ENCODE measurements at places on chromosomes 16 and 17.

DNA sequence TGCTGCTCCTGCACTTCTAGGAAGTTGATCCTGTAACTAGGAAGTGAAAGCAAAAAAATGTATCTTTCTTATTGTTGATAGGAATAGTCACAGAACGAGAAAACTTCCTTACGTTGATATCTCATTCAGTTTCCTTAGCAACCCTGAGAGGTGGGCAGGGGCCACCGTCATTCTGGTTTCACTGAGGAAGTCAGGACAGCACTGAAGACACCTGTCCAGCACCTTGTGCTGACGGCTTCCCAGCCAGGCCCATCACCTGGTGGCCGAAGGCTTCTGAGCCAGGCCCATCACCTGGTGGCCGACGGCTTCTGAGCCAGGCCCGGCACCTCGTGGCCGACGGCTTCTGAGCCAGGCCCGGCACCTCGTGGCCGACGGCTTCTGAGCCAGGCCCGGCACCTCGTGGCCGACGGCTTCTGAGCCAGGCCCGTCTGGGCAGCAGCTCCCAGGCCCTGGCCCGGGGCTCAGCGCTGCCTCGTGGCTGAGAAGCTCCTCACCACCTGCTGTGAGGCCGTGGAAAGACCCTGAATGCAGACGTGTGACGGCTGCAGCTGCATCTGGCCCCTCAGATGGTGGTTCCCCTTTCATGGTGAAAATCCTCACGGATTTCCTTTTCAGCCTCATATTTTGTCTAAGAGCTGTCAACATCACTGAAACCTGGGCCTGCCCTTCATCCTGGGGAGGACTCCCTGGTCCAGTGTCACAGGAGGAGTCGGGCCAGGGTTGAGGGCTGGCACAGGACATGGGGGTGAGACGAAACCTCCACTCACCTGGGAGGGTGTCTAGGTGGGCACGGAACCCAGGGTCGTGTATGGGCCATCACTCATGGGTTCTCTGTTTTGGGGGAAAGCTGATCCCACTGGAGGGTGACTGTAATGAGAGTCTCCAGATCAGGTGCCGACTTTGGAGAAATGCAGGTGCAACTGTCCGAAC, 33.0 kb upstream of the ZNF750 start:
- H3K27ac ChIP-seq, result peak overlapping the region; percentile 64
- H3K4me3 ChIP-seq, result no peak overlapping the region
- peaks cover 9% of the 10 kb centered on the region for H3K4me1 ChIP-seq

DNA sequence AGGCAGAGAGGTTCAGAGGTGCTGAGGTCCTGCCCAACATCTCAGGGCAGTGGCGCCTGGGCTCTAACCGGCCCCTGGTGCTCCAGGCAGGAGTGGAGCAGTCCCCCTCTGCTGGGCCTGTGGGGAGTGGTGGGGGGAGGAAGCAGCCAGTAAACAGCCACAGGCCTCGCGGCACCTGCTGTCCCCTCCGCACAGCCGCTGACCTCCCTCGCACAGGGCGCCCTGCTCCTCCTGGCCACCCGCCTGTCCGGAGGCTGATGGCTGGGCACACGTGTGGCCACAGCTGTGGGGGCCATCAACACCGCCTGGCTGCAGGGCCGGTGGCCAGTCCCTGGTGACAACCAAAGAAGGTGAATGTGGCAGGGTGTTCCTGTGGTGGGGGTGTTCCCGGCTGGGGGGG, 36.8 kb upstream of the PABPN1L start:
- H3K4me3 ChIP-seq, result no peak overlapping the region
- H3K27me3 ChIP-seq, result no peaks in the 10 kb centered on the region
- no peaks in the 10 kb centered on the region for H3K36me3 ChIP-seq
- H3K4me1 ChIP-seq, result peaks cover 41% of the 10 kb centered on the region

- no peaks in the 10 kb centered on the region for H3K36me3 ChIP-seq
- no peak overlapping the region for H3K27ac ChIP-seq
- H3K4me3 ChIP-seq, result no peak overlapping the region
Measured at GRCh38 chr16:50299508-50300105, 33.3 kb downstream of the ADCY7 start.

- H3K4me3 ChIP-seq, result no peak overlapping the region
- H3K36me3 ChIP-seq, result no peaks in the 10 kb centered on the region
- H3K27ac ChIP-seq, result no peak overlapping the region
- DNase-seq, result no peak
Measured at GRCh38 chr16:3861808-3862451, 18.6 kb downstream of the CREBBP start.

- no peaks in the 10 kb centered on the region for H3K4me1 ChIP-seq
- H3K4me3 ChIP-seq, result no peak overlapping the region
- no peak for DNase-seq
- no peak overlapping the region for H3K27ac ChIP-seq
Measured at GRCh38 chr16:13816701-13817100, 103.3 kb upstream of the ERCC4 start.

- no peaks in the 10 kb centered on the region for H3K27me3 ChIP-seq
- DNase-seq, result no peak
- H3K27ac ChIP-seq, result peak overlapping the region; percentile 19
- H3K4me3 ChIP-seq, result peak overlapping the region; percentile 54
Measured at GRCh38 chr17:21275047-21275578, 9.4 kb upstream of the MAP2K3 start.

GRCh38 chr17:55421179-55421934, at the start of gene MMD:
Gene MMD (minus strand): TSS chr17:55421835. CDS start chr17:55421695, 140 bp downstream.
- H3K27ac ChIP-seq, result peak within 1 kb of the TSS; percentile 89
- H3K36me3 ChIP-seq, result no peaks in the 10 kb centered on the region
- no peak for DNase-seq
- H3K4me3 ChIP-seq, result peak within 1 kb of the TSS; percentile 76

- no peaks in the 10 kb centered on the region for H3K36me3 ChIP-seq
- H3K4me3 ChIP-seq, result no peak overlapping the region
- peaks cover 18% of the 10 kb centered on the region for H3K4me1 ChIP-seq
- no peak overlapping the region for H3K27ac ChIP-seq
- no peaks in the 10 kb centered on the region for H3K27me3 ChIP-seq
Measured at GRCh38 chr17:28366605-28367004, 1.6 kb upstream of the SEBOX start.

DNA sequence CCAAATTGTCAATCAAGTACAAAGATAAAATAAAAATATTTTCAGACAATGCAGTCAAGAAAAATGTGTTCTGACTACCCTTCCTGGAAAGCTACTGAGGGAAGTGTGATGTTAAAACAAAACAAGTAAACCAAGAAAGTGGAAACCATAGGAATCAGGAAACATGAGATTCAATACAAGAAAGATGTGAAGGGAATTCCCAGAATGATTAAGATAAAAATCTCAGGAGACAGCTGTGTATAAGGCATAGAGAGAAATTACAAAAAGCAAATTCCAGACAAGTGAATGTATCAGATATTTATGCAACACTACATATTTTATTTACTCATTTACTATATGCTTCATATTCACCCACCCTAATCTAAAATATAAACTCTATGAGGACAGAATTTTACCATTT, 32.2 kb downstream of the TRIM37 start:
- H3K36me3 ChIP-seq, result no peaks in the 10 kb centered on the region
- no peak overlapping the region for H3K4me3 ChIP-seq
- H3K4me1 ChIP-seq, result no peaks in the 10 kb centered on the region

DNA sequence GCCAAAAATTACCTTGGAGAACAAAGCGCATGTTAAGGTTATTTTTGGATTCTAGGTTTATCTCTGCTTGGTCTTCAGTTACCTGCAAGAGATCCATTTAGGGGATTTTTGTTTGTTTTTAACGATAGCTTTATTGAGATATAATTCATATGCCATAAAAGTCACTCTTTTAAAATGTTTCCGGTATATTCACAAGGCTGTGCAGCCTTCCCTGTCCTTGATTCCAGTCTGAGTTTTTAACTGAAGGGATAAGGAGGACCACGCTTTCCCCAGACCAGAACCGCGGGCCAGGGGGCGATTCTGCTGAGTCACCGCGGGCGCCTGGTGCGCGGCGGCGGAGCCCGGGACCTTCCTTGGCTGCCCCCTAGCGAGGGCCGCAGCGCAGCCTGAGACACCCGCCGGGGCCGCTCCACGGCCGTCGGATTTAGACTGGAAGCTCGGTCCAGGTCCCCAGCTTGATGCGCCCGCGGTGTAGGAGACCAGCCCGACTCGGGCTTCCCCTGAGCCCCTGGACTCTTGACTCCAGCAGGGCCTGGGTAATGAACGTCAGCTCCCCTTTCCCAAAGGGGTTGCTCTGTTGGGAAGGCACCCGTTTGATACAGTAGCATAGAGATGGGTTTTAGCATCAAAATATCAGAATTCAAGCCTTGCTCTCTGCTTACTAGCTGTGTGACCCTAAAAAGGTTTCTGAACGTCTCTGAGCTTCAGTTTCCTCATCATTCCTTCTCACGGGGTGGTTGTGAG, 50.0 kb upstream of the STH start:
- peak; percentile 71 for DNase-seq
- no peak overlapping the region for H3K27ac ChIP-seq
- no peaks in the 10 kb centered on the region for H3K36me3 ChIP-seq
- peaks cover 14% of the 10 kb centered on the region for H3K27me3 ChIP-seq
- H3K4me1 ChIP-seq, result peaks cover 15% of the 10 kb centered on the region

DNA sequence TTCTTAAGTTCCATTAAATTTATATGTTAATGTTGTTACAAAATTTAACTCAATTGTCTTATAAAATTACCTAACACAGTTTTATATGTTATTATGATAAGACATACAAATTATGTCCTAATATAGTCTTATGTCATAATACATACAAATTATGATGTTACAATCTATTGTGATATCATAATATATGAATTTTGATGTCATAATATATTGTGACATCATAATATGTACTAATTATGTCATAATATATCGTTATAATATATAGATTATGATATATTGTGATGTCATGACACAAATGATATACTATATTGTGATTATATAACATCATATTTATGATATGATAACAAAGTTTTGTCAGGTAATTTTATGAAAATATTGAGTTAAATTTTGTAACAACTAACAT, 1789.6 kb downstream of the TP53TG3F start:
- no peaks in the 10 kb centered on the region for H3K36me3 ChIP-seq
- no peak overlapping the region for H3K4me3 ChIP-seq
- no peaks in the 10 kb centered on the region for H3K27me3 ChIP-seq

DNA sequence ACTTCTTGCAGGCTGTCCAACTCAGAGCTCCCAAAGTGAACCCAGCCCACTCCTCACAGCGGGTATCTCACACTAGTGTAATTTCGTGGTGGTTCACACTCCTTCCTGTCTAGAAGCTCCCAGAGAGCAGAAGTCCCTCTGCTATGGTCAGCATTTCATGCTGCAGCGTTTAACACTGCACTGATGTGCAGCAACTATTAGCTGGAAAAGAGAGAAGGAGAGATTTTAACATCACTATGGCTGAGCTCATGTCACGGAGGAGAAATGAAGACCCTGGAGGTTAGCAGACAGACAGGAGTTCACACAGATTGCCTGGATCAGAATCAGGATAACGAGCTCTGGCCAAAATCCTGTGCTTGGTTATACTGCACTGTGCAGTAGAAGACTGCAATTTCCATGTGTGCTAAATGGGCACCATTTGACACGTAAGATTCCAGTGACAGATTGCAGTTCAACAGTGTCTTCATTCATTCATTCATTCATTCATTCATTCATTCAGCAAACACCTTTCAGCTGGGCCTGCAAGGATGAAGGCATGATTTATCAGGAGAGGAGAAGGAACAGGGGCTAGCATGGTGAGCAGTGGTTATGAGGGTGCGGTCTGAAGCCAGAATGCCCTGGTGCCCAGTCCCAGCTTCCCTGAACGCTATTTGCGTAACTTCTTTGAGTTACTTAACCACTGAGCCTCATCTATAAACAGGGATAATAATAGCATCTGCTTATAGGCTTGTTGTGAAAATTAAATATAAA, 5.3 kb upstream of the CCL1 start:
- H3K27me3 ChIP-seq, result no peaks in the 10 kb centered on the region
- DNase-seq, result no peak
- H3K36me3 ChIP-seq, result no peaks in the 10 kb centered on the region
- H3K4me1 ChIP-seq, result no peaks in the 10 kb centered on the region
- H3K4me3 ChIP-seq, result no peak overlapping the region
- H3K27ac ChIP-seq, result no peak overlapping the region

DNA sequence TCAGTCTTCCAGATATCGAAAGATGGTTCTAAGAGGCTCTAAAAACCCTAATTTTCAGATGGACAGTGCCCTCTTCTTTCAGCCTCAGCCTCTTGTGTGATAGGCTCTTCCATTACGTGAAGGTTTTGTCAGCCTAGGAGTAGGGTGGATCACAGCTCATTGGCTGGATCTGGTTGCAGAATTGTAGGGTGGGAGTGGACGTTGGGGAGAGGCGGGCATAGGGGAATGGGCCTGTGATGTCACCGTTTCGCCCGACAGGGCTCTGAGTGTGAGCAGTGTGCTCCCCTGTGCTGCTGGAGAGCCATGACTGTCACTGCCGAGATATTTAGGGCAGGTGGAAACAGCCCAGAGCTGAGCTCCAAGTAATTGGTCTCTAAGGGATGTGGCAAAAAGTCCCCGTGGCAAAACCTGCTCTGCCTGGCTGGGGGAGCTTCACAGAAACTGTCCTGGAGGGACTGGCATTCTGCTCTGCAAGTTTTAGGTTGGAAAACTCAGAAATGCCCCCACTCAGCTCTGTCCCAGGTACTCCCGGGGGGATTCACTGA, 6.2 kb upstream of the WFIKKN1 start:
- no peak for DNase-seq
- no peaks in the 10 kb centered on the region for H3K27me3 ChIP-seq
- H3K27ac ChIP-seq, result no peak overlapping the region

GRCh38 chr17:57537524-57538410, 207.3 kb downstream of the CCDC182 start:
- no peaks in the 10 kb centered on the region for H3K36me3 ChIP-seq
- H3K4me3 ChIP-seq, result no peak overlapping the region
- peaks cover 39% of the 10 kb centered on the region for H3K4me1 ChIP-seq
- no peak for DNase-seq
- peak overlapping the region; percentile 71 for H3K27ac ChIP-seq

GRCh38 chr17:60110586-60110985, 31.9 kb upstream of the HEATR6 start:
- no peak overlapping the region for H3K4me3 ChIP-seq
- H3K27me3 ChIP-seq, result no peaks in the 10 kb centered on the region
- no peaks in the 10 kb centered on the region for H3K36me3 ChIP-seq
- no peak for DNase-seq
- no peak overlapping the region for H3K27ac ChIP-seq

DNA sequence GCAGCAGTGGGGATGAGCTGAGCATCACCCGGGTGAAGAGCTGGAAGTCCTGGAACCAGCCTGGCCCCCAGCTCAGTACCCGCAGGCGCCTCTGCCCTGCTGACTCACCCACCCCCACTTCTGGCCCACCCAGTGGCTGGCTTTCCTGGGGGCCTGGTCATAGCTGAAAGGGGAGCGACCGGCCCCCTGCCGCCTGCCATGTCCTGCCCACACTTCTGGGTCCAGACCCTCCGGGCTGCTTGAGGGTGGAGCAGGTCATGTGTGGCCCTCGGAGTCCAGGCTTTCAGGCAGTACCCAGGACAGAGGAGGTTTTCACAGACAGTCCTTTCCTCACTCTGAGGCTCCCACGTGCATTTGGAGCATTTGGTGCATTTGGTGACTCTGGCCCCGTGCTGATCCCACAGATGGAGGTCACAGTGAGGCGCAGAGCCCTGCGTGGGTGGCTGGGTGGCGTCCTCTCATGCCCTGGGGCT, 7.1 kb upstream of the PIEZO1 start:
- no peak overlapping the region for H3K4me3 ChIP-seq
- H3K4me1 ChIP-seq, result no peaks in the 10 kb centered on the region
- no peak for DNase-seq
- peaks cover 22% of the 10 kb centered on the region for H3K27me3 ChIP-seq

Measured in heart right ventricle (tissue), 16 donors.